ENCODE measurements at places on chromosomes 5 and 9.

DNA sequence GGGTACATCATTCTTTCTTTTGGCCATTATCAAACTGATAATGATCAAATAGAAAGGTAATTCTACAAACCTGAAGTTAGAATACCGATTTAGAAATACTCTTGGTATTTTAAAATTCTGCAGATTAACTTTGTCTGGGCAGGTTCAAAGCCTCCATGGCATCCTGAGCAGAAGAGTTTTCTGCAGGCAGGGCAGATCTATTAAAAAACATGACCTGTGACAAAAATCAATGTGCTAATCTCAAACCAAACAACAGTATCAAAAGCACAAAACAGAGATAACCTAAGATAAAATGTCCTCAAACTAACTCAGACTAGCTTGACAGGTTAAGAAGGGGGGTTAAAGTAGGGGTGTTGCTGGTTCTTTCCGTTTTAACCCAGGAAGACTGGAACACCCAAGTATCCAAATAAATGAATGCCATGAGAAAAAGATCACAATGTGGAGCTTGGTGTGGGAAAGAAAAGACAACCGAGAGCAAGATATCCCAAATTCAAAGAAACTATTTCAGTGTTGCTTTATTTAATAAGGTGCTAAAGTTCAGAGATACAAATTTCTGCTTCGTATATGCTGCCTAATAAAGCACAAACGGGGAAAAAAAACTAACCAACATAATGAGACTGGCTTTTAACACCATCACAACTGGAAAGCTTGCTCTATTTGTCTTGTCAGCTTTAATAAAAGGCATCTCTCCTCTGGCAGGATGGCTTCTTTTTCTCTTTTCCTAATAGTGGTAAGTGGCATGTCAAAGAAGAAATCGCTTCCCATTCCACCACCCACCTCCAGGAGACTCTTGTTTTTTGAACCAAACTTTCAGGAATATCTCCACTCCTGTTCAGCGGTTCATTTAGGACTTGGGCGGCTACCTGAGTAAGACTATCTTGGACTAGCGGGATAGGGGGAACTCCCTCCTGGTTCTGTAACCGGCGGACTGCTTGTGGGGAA, 2.3 kb downstream of the EFNA5 start:
- DNase-seq = no peak

GRCh38 chr5:14109041-14109747, 33.9 kb upstream of the TRIO start:
- no peak for DNase-seq

GRCh38 chr5:125411071-125411743, 664.8 kb upstream of the ZNF608 start:
- no peak for DNase-seq

DNA sequence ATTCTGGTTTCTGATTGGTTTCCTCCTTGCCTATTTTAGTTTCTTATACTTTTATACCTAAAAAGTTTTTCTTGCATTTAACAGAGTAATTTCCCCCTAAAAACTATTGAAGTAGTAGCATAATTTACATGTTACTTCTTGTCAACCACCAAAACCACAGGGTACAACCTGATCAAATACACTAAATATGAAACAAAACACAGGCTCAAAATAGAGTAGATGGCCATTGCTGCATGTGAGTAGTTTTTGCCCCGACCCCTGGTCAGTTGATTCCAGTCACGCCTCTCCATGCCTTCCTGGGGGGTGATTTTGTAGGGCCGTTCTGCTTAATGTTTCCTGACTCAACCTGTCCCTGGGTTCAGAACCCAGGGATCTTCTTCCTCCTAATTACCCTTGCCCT, 101.8 kb downstream of the TLE4 start:
- DNase-seq = no peak

DNA sequence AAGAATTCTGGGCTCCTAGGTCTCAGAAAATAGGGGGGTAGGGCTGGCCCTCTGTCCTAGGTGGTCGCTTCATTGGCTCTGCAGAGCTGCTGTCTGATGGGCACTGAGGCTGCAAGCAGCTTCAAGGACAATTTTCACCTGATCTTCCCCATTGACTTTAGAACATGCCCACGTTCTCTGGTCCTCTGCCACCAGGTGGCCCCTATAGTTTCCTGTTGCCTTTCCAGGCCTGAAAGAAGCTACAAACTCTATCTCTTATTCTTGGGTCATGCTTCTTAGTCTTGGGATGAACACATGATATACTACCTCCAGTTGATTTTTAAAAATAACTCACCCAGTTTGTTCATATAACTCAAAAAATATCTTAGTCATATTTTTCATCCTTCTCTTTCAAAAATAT, 26.3 kb downstream of the SPZ1 start:
- DNase-seq = no peak

GRCh38 chr5:80763211-80763610, 108.4 kb upstream of the DHFR start:
- DNase-seq = no peak

DNA sequence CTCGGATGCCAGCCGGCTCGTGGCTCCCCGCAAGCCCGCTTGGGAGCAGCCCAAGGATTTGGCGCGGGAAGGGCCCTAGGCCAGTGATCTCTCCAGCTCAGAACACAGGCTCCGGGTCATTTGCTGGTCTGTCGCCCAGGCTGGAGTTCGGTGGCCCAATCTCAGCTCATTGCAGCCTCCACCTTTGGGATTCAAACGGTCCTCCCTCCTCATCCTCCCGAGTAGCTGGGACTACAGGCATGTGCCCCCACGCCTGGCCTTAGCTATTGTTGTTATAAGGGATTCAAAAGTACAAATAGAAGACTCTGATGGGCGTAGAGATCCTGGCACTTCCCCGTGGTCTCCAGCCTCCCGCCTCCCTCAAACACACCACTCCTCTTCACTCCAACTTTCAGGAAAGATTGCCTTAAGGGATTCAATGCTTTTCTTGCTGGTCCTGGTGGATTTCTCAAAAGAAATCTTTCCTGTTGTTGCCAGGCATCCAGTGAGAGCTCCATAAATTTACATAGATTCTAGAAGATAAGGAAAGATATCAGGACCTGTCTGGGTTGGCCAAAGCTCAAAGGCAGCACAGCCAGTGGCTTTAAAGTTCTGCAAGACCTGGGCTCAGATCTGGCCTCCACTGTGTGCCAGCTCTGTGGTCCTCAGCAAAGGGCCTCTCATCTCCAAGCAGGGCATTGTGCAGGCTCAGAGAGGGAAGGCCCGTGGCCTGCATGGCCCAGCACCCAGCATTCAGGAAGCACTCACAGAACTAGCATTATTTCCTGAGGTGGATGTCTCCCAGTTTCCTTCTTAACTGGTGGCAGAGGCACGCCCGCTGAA, 1.0 kb downstream of the AIF1L start:
- DNase-seq = no peak

GRCh38 chr5:121969660-121970295, 8.0 kb downstream of the SRFBP1 start:
- no peak for DNase-seq

DNA sequence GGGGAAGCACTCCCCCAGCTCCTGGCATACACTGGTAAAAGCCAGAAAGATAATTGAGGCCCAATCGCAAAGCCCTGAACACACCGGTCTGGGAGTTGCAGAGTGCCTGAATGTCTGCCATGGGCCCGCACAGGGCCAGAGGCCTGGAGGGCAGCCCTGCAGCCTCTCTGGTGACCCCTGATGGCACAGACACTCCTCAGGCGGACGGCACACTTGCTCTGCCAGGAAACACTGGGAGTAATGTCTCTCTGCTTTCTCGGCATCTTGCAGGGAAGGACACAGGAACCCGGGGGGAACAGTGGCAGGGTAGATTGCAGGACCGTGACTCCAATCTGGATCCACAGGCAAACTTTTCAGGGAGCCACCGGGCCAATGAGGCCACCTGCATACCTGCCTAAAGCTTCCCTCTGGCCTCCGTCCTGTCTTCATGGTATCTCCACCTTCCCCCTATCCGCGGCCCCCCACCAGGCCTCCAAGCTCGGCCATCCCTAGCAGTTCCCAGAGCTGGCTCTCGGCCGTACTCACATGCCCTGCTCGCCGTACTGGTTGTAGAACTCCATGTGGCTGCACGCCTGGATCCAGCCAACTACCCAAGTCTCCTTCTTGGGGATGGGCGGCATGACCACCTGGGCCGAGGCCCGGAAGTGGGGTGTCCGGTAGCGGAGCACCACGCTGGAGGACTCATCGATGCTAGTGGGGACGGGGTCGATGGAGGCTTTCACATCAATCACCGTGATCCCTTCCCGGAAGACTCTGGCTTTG, 797 bp downstream of the FAM78A start:
- DNase-seq = no peak

- no peak for DNase-seq
These were observed 5.0 kb downstream of the P4HA2 start for GRCh38 chr5:132222649-132223038.

DNA sequence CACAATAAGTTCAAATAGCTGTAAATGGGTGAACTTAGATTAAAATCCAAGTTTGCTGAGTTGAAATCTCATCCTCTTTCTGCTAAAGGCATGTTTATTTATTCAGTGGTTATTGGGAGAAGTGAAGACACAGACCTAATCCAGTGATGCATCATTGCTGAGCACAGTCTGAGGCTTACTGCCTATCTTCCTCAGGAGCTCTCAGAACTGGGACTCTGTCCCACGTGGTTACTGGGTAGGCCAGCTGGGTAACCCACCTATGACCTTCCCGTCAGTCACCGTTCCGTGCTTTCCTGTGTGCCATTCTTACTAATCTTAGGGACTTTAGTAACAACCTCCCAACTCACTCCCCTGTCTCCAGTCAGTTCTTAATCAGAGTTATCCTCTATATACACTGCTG, 226.8 kb upstream of the ATP10B start:
- no peak for DNase-seq

DNA sequence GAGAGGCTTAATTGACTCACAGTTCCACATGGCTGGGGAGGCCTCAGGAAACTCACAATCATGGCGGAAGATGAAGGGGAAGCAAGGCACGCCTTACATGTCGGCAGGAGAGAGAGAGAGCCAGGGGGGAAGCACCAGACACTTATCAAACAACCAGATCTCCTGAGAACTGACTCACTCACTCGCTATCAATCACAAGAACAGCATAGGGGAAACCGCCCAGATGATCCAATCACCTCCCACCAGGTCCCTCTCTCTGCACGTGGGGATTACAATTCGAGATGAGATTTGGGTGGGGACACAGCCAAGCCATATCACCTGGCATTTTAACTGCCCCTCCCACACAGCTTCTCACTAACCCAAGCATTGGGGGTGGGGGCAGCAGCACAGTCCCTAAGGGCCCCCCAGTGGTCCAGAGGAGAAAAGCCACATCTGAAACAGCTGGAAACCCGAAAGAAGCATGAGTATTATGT, 76.1 kb upstream of the ASS1 start:
- peak; percentile 9 for DNase-seq

GRCh38 chr5:135738564-135738875, 95.9 kb upstream of the SLC25A48 start:
- DNase-seq = no peak

DNA sequence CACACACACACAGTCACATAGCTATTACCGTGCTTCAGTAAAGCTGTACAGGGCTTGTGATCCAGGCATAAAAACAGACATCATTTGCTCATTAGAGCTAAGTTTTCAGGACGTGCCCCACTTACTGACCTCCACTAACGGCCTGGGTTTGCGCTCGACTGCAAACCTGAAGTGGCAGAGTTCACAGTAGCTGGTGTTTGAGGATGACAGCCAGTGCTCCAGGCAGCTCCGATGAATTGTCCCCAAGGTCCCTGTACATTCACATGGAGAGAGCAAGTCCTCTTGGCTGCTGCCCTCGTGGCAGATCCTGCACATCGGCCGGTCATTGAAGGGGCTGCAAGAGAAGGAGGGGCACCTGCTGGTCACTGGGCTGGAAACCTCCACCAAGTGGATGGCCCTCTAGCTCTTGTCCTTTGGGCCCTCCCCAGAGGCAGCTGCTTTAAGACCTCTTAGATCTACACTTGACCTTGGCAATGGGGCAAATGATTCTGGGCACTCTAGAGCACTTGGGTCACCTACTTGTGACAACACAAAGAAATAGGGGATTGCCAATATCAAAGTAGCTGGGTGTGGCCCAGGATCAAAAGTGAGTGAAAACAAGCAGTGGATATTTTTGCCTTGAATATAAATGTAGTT, 115.4 kb downstream of the MARCHF3 start:
- no peak for DNase-seq

DNA sequence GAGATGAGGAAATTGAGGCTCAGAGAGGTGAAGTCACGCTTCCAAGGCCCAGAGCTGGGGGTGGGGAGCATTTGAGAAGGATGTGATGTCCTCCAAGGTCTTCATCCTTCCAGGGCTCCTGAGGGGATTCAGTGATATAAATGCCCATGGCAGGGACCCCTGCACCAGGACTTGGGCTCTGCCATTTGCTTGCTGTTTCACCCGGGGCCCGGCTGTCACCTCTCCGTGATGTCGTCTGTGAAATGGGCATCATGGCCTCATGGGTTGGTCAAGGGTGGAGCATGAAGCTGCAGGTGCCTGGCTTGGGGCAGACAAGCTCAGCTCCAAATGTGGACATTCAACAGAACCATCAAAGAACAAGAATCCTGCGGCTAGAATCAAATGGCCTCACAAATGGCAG, 253.1 kb downstream of the PBX3 start:
- no peak for DNase-seq

- no peak for DNase-seq
These were observed 182.5 kb downstream of the FRMD3 start for GRCh38 chr9:83355729-83356151.

GRCh38 chr5:116764941-116765340, 190.3 kb upstream of the SEMA6A start:
- no peak for DNase-seq

- no peak for DNase-seq
These were observed 81.7 kb upstream of the LRRTM2 start for GRCh38 chr5:138956801-138957200.

DNA sequence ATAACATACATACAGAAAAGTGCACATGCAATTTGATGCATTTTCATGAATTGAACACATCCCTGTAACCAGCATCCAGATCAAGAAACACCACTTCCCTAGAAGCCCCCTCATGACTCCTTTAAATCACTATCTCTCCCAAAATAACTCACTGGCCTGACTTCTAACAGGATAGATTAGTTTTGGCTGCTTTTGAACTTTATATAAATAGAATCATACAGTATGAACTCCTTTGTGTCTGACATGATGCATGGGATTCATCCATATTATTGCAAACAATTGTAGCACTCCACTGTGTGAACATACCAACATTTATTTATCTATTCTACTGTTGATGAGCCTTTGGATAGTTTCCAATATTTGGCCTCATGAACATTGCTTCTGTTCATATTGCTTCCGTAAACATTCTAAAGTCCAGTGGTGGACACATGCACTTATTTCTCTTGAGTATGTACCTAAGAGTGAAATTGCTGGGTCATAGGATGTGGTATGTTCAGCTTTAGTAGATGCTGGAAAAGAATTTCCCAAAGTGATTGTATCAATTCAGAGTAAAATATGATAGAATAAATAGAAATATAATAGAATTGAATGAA, 148.7 kb upstream of the GDNF start:
- DNase-seq = no peak

- no peak for DNase-seq
These were observed 36.2 kb upstream of the ADAM19 start for GRCh38 chr5:157611571-157612476.

GRCh38 chr5:84725946-84726570, 341.4 kb upstream of the EDIL3 start:
- no peak for DNase-seq

- no peak for DNase-seq
These were observed 11.7 kb downstream of the RAD23B start for GRCh38 chr9:107294756-107295155.

- no peak for DNase-seq
These were observed 43.2 kb downstream of the SH3TC2 start for GRCh38 chr5:149019679-149020078.

All from CMK (cell line).